ENCODE measurements at places on chromosomes 12 and 14.

GRCh38 chr12:45730084-45730347 lies 510 bp downstream of the ARID2 start:
- DNase-seq = no peak

- DNase-seq = no peak
Measured at GRCh38 chr12:78087363-78087675, 256.6 kb downstream of the NAV3 start.

GRCh38 chr12:10158406-10158805 lies 13.5 kb downstream of the OLR1 start:
- no peak for DNase-seq

- DNase-seq = no peak
Measured at GRCh38 chr12:108853981-108854446, 3.4 kb downstream of the SSH1 start.

- DNase-seq = no peak
Measured at GRCh38 chr14:56708704-56709103, 101.6 kb downstream of the OTX2 start.

DNA sequence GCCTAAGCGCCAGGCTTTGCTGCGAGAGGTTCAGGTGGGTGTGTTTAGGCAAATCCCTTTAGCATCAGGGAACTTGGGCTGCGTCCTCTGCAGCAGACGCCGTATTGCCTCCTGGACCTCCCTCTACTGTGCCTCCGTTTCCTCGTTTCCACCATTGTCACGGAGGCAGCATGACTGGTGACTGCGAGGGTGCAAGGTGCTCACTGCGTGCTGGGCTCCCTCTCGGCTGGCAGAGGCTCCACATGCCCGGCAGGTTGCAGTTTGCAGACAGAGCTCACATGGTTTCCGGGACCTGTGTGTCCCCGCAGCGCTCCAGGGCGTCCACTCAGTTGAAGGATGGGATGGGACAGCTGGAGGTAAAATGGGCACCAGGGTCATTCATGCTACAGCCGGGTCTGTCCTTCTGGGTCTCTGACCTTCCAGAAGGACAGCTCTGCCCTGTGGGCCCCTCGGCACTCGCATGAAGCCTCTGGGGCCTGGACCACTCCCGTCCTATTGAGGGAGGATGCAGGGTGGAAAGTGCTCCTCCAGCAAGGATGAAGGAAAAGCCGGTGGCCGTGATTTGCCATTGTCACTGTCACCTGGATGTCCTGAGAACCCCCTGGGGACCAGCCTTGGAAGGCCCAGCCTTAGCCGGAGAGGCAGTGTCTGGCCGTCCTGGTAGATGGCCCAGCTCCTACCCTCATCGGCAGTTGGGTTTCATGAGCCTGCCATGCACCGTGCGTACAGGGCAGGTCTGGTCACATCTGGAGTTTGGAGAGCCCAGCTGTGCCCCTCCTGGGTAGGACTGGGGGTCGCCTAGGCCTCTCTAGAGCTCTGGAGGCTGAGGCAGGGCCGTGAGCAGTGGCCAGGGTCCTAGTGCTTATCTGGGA lies 146.5 kb downstream of the KIF26A start:
- DNase-seq = no peak

DNA sequence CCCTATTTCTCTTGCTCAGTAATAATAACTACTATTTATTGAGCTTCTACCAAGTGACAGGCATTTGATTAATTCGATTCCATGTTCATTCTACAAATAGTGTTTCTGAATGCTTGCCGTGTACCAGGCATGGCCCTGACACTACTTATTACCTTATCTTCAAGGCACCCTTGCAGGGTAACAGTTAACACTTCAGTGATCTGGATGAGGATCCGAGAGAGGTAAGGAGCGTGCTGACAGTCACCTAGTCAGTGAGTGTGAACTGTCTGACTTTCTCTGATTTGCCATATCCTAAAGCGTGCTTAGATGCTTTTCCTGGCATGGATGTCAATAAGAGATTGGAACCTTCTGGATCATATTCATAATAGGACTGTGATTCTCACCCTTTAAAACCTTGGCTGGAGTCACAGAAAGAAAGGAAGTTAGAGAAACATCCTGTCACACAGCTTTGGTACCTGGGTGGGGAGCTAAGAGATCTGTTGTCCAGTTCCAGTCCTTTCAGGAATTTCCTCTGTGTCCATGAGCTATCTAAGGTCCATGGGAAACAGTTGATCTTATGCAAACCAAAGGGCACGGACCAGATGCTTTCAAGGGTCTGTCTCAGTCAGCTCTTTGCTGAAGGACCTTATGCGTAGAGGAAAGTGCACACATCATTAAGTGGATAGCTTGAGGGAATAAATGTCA lies 54.8 kb downstream of the PPFIBP1 start:
- no peak for DNase-seq

GRCh38 chr14:89965839-89966238 lies 10.1 kb downstream of the TDP1 start:
- no peak for DNase-seq

DNA sequence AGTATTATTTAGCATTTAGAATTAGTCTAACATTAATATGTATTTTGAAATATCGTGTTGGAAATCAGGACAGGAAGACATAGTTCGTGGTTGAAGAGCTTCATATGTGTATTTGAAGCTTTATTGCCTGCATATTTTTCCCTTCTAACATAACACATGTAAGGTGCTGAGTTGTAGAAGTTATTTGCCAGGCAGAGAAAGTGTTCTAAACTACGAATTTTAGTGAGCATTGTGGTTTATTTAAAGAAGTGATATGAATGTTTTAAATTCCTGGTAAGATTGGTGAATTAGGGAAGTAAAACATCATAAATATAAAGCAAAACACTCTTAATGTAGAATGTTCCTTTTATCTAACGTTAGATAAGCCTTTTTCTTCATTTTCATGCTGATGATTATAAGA lies 2.5 kb downstream of the RASSF3 start:
- no peak for DNase-seq

GRCh38 chr12:77842430-77842829 lies 11.7 kb downstream of the NAV3 start:
- DNase-seq = no peak

DNA sequence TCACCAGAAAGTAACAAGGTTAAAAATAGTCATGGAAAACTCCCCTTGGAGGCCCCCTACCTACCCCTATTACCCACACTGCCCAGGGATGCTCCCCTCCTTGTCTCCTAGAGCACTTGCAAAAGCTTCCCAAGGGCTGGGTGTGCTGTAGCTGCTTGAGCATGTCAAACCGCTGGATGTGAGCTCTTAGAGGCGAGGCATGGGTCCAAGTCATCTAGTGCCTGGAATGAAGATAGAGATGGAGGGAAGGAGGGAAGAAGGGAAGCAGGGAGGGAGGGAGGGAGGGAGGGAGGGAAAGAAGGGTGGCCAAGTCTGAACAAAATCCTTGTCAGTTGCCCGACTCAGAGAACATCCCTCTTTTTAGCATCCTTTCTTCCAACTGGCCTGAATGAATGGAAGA lies 43.1 kb downstream of the LTBP2 start:
- DNase-seq = no peak

DNA sequence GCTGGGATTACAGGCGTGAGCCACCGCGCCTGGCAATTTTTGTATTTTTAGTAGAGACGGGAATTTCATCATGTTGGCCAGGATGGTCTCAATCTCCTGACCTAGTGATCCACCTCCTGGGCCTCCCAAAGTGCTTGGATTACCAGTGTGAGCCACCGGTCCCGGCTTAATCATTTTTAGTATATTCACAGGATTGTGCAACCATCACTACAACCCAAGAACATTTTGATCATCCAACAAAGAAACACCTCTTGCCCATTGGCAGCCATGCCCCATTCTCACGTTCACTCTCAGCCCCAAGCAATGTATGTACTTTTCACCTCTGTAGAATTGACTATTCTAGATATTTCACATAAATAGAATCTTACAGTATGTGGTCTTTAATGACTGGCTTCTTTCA lies 19.9 kb downstream of the SP1 start:
- DNase-seq = no peak

GRCh38 chr14:93957333-93957710 lies 19.0 kb downstream of the ASB2 start:
- DNase-seq = no peak

DNA sequence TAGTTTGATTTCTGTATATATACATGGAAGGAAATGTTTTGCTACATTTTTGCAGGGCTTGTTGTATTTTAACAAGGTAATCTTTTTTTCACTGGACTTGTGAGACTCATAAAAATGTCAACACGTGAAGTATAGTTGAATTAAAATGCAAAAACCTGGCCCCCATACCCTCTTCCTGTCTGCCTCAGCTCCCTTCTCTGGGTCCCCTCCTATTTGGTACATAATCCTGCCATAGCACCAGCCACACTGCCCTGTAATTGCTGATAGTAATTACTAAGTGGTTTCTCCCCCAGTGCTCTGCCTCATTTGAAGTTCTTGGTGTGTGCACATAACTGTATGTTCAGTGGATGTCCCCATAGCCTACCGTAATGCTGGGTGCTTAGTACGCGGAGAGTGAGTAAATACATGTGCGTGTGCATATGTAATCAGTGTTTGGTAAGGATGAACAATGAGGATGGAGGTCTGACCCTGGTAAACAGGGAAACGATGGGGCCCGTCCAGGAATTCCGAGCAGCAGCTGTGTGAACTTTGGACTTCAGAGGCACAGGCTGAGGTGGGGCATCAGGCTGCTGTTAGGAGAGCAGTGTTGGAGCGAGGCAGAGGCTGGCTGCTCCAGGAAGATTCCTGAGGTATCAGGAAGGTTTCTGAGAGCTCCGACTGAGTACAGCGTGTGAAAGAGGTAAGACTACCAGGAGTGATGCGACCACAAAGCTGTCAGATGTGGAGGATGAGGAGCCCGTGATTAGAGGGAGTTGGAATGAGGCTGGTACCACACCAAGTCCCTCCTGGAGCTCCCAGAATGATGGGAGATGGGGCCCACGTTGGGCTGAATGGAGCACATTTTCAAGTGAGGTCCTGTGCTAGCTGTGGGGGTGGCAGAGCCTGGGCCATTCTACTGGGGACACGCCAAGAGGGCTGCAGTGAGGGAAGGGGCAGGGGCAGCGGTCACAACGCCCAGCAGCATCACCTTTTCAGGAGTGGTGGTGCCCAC lies 106.8 kb downstream of the PELI2 start:
- DNase-seq = no peak

GRCh38 chr12:16163146-16163545 lies 114.3 kb downstream of the SLC15A5 start:
- no peak for DNase-seq

DNA sequence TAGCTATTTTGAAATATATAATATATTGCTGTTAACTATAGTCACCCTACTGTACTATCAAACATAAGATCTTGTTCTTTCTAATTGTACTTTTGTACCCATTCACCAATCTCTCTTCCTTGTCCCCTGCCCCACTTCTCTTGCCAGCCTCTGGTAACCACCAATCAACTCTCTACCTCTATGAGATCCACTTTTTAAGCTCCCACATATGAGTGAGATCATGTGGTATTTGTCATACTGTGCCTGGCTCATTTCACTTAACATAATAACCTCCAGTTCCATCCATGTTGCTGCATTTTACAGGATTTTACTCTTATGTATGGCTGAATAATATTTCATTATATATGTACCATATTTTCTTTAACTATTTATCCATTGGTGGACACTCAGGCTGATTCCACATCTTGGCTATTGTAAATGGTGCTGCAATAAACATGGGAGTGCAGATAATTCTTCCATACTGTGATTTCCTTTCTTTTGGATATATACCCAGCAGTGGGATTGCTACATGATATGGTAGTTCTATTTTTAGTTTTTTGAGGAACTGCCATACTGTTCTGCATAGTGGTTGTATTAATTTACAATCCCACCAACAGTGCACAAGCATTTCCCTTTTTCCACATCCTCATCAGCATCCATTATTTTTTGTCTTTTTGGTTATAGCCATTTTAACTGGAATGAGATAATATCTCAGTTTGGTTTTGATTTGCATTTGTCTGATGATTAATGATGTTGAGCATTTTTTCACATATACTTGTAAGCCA lies 33.5 kb upstream of the SPIC start:
- DNase-seq = no peak

DNA sequence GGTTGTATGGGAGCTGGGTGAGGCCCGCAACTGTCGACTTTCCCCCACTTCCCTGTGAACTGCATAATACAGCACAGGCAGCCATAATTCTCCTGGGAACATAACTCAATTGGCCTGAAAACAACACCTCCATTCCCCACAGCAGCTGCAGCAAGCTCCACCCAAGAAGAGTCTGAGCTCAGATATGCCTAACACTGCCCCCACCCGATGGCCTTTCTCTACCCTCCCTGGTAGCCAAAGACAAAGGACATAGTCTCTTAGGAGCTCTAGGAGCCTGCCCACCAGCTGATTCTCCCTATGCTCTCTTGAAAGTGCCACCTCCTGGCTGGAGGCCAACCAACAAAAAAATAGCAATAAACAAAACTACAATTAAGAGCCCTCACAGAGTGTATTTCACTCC lies 542.7 kb upstream of the LMO3 start:
- DNase-seq = no peak

DNA sequence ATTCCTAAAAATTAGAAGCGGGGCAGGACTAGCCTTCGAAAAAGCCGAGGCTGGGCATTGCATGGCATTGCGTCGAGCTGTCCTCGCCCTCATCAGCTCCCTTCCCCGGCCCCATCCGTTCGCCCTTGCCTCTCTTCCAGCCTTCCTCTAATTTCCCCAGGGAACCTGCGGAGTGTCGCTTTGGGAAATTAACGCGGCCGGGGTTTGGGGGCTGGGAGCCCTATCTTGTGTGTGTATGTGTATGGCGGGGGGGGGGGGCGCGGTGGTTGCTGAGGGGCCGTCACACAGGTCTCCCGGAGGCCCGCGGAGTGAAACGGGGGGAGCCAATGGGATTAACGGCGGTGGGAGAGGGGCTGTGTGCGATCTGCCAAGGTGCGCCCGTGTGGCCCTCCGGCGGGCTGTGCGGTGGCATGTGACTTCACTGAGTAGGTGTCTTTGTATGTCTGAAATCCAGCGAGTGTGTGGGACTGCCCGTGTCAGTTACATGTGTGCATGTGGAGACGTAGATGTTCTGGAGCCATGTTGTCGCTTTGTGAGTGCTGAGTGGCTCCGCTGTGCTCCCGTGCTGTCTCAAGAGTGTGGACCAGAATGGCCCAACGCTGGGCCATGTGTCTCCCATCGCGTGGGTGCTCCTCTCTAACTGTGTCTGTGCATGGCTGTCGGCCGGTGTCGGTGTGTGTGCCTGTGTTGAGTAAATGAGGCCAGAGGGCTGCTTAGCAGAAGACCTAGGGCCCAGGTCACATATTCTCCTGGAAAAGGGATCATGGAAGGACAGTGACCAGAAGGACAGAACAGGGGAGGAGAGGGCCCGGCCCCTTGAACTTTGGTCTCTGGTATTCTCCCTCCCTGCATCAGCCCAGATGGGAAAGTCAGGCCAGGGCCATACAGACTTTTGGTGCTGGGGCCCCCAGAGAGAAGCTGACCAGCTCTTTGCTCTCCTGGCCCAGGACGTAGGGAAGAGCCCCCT lies 1.5 kb downstream of the PTMS start:
- no peak for DNase-seq
